ENCODE measurements at places on chromosomes 5 and 9.

GRCh38 chr5:91727463-91727862 lies 344.3 kb upstream of the ARRDC3 start:
- DNase-seq, result no peak

DNA sequence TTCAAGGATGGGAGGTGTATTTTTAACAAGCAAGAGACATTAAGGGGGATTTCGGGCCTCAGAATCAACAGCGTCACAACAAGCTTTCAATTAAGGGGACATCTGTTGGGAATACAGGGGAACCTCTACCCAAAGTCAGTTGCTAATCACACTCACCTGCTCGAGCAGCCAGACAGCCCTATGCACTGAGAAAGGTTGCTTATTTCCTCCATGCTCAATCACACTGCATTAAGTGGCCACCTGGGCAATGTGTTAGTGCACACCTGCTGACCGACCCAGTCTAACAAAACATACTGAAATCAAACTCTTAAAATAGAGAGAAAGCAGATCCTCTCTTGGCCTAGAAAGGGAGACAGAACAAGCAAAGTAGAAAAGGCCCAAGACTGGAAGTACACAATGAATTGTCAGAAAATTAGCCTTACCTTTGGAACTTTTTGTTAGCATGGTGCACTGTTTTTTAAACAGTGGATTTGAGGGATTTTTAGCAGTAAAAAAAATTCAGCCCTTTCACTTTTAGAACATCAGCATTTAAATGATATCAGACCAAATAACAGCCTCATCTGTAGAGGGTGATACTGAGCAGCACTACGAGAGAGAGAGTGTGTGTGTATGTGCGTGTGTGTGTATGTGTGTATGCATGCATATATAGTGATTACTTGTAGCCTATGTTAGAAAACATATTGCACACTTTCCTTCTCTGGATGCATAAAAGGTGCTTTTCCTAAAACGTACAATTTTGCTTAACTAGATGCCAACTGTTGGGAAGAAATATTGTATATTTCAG lies 1118.6 kb upstream of the DMAC1 start:
- DNase-seq, result no peak

GRCh38 chr5:1797103-1797800 lies 2.4 kb downstream of the MRPL36 start:
- no peak for DNase-seq

DNA sequence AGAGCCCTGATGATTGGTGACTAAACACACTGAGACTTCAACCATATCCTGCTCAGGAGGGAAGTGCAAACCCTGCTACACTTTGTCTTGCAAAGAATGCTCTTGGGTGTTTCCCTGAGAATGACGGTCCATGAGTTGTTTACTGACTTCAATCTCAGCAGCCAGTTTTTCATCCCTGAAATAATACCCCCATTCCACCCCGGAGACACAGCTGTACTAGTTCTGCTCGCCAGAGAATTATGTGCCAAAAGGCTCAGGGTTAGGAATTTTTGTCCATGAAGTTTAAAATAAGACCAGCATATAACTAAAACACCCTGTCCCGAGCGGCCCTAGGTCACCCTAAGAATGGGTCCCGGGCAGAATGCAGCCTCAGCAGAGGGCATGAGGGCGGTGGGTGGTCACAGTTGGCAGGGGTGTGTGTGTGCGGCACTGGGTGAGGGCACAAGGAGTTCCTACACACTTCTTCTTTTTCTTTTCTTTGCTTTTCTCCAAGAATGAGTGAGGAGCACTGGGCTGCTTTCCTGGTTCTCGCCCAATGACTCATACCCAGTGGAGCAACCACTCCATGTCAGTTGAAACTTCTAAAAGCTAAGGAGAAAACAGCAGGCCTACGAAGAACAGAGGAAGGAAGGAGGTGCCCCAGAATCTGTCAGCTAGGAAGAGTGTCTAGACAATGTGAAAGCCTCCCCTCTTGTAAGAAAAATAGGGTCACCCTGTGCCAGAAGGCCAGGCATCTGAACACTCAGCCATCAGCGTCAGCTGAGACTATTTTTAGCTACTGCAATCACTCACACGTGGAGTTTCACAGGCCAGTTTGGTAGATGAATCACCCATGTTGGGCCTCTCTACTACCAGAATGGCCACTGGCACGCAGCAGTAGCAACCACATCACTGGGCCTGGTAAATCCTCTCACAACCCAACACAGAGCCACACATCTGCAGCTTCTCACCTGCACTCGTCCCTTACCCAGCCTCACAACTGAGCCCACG lies 105.9 kb downstream of the DPYSL3 start:
- DNase-seq, result peak; percentile 14

GRCh38 chr5:122031836-122032235 lies 46.2 kb downstream of the LOX start:
- no peak for DNase-seq

GRCh38 chr9:133437753-133438531 lies 15.8 kb downstream of the ADAMTS13 start:
- DNase-seq, result no peak

DNA sequence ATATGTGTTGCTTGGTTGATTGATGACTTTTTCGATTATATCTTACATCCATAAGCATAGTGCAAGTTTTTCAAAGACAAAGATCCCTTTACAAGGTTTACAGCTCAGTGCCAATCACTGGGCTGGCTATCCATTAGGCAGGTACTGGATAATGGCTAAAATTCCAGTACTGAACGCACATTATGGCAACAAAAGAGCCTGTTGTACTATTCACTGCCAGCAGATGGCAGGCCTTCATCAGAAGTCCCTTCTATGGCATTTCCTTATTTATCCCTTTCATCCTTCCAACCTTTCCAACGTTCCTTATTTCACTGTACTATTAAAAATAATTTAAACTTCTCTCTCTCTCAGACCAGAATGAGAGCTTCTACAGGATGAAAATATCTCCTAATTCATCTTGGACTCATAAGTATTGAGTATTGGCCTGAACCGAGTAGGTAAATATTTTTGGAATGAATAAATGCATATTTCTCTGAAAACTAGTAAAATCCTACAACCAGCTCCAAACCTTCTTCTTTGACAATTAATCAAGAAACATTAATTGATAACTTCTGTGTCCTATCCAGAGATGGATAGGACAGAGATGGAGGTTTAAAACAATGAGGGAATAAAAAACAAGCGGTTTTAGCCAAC lies 6.7 kb upstream of the WNT8A start:
- DNase-seq, result no peak

DNA sequence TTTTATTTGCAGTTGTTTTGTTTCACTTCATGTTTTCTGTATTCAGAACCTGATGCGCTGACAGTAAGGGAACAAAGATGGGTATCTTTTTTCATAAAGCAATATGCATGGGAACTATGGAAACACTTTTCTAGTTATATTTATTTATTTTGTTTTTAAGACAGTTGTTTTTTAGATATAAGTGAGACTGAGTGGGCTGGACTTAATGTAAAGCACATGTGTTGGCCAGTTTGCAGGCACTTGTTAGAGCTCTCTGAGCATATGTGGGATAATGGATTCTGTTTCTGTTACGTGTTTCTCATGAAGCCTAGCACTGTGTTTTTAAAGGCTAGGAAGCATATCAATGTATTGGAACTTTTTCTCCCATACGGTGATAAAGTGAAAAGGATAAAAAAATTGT lies 164.1 kb downstream of the PRR16 start:
- no peak for DNase-seq

DNA sequence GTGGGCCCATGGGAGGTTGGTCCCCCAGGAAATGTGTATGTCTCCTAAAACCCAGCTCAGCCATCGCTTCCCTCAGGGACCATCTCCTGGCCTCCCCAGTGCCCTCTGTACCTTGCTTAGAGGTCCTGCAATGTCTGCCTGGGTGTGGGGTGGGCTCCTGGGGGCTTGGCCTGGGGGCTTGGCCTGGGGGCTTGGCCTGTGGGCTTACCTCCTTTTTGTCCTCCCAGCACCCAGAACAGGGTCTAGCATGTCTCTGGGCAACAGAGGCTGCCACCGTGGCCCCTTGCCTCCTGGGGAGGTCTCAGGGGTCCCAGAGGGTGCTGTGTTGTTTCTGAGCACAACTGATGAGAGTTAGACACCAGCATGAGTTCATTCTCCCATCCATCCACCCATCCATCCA lies 10.7 kb upstream of the VAV2 start:
- no peak for DNase-seq

Data from SW 1271 (cell line).